Fibroblast of lung (primary cell): ENCODE measurements at places on chromosomes 12 and 14. TPM values are rescaled to one million over a fixed set of nuclear protein-coding genes. Genes with fewer than 3 reads are reported as not detected.

DNA sequence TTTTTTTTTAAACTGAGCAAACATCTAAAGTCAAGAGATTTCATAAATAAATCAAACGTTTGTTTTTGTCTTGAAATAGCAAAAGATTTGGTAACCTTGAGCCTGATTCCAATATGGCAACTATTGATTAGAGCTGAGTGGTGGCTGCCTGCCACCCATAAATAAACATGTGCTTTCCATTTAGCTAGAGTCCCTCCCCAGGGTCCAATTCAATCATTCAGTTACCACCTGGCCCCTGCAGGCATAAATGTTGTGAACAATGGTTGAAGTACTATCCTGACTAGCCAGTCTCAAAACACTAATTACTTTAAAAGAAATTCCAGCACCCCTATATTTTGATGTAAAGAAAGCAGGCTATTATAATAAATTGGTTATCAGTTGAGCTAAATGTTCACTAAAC is 129.7 kb upstream of the GRIP1 start:
- no peaks in the 10 kb centered on the region for H3K27me3 ChIP-seq
- no peaks in the 10 kb centered on the region for H3K4me1 ChIP-seq
- no peak overlapping the region for H3K4me3 ChIP-seq

GRCh38 chr14:91996948-91997371 is 42.9 kb downstream of the TRIP11 start:
- peaks cover 3% of the 10 kb centered on the region for H3K36me3 ChIP-seq
- no peak overlapping the region for H3K4me3 ChIP-seq
- DNase-seq: peak; percentile 88
- no peak overlapping the region for H3K27ac ChIP-seq
- H3K27me3 ChIP-seq: no peaks in the 10 kb centered on the region
- peaks cover 4% of the 10 kb centered on the region for H3K4me1 ChIP-seq

DNA sequence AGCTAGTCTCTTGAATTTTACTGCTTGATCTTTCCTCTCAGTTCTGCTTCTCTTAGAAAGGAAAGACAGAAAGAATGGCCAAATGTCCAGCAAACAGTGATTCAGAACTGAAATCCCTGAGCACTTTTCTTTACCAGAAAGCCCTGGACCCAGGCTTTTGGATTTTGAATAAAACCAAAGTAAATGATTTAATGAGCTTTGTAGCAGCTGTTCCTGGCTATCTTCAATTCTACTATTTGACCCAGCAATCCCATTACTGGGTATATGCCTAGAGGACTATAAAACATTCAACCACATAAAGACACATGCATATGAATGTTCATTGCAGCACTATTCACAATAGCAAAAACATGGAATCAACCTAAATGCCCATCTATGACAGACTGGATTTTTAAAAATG is 187.2 kb downstream of the PRKD1 start:
- H3K36me3 ChIP-seq: no peaks in the 10 kb centered on the region
- H3K4me1 ChIP-seq: no peaks in the 10 kb centered on the region
- no peak for DNase-seq
- H3K27me3 ChIP-seq: no peaks in the 10 kb centered on the region
- H3K4me3 ChIP-seq: no peak overlapping the region
- H3K27ac ChIP-seq: no peak overlapping the region

IL26 gene
- total RNA-seq: 0.26 TPM in 1 of 2 replicates, not detected in the other

GRCh38 chr12:94147387-94147990 is 888 bp upstream of the PLXNC1 start:
- no peaks in the 10 kb centered on the region for H3K36me3 ChIP-seq
- peak overlapping the region; percentile 36 for H3K4me3 ChIP-seq
- H3K4me1 ChIP-seq: no peaks in the 10 kb centered on the region
- DNase-seq: no peak
- H3K27me3 ChIP-seq: peaks cover 72% of the 10 kb centered on the region

DNA sequence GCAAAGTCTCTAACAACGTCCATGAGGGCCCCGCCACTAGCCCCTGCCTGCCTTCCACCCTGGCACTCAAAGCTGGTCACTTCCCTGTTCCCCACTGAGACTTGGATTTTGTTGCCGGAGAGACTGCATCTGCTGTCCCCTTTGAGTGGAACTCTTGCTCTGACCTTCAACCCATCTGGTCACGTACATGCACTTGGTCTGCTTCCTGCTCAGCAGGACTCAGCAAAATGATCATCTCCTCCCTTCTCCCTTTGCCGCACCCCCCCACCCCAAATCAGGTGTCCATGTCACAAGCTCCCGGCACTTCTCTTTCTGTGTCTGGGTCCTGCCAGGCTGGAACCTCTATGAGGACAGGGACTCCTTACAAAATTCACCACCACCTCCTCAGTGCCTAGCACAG is 180.9 kb downstream of the CHST11 start:
- no peaks in the 10 kb centered on the region for H3K36me3 ChIP-seq
- no peak overlapping the region for H3K4me3 ChIP-seq
- no peaks in the 10 kb centered on the region for H3K27me3 ChIP-seq
- no peak overlapping the region for H3K27ac ChIP-seq
- no peaks in the 10 kb centered on the region for H3K4me1 ChIP-seq
- no peak for DNase-seq

GRCh38 chr14:23062002-23062401 is 4.7 kb upstream of the CDH24 start:
- peaks cover 37% of the 10 kb centered on the region for H3K36me3 ChIP-seq
- DNase-seq: peak; percentile 95
- peak overlapping the region; percentile 41 for H3K27ac ChIP-seq
- H3K27me3 ChIP-seq: no peaks in the 10 kb centered on the region
- no peak overlapping the region for H3K4me3 ChIP-seq
- H3K4me1 ChIP-seq: peaks cover 15% of the 10 kb centered on the region

DNA sequence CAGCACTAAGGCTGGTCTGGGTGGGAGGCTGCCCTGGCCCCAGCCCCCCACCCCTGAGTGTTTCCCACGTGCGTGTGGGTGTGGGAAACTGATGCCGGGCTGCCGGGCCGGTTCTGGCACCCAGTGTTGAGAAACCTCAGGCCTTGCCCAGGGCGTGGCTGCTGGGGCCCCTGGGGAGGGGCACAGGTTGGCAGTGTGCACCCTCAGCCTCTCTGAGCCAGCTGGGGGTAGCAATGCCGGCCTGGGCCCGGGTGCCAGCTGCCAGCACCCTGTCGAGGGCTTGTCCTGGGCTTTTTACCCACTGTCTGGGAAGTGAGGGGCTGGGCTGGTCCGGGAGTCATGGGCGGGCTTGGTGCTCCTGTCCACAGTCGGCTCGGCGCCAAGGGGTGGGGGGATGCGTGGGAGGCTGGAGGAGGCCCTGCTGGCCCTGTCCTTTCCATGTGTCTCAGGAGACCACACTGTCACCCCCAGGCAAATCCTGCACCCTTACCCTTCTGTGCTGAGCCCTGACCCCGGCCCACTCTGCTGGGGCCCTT is 15.7 kb downstream of the ASPG start:
- H3K27ac ChIP-seq: no peak overlapping the region
- no peak for DNase-seq
- H3K4me1 ChIP-seq: no peaks in the 10 kb centered on the region

SCARB1 gene
- 5.1 and 14.7 TPM in 2 replicates for total RNA-seq

DNA sequence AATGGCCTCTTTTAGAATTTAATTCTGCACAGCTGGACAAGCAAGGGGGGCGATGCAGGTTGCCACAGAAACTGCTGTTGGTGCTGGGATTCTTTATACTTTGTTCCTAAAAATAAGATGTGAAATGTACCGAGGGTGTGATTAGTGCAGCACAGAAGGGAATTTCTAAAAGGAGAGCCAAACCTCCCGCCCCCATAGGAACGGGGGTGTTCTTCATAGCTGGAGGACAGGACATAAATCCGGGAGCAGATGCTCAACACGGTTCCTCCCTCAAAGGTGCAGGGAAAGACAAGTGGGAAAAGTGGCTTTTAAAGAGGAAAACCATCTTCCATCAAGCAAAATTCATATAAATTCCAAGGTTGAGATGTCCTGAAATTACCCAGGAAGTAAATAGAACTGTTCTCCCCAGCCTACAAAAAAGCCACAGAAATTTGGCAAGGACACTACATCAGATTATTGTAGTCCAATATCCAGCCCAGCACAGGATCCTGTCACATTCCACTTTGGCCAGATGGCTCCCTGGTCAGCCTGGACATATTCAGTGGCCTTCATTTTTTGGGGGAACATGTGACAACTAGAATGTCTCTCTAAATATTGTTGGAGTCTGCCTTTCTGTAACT is 51.4 kb upstream of the TMX1 start:
- H3K27me3 ChIP-seq: peaks cover 2% of the 10 kb centered on the region
- DNase-seq: peak; percentile 55
- no peaks in the 10 kb centered on the region for H3K4me1 ChIP-seq
- no peak overlapping the region for H3K4me3 ChIP-seq

TAC3 gene
- total RNA-seq: 0.17 TPM in 1 of 2 replicates, not detected in the other

SLC6A15 gene
- 0.77 and 0.99 TPM in 2 replicates for total RNA-seq

AVPR1A gene
- total RNA-seq: not detected in 2 replicates

GRCh38 chr12:2057041-2057794 is 4.4 kb downstream of the CACNA1C start:
- no peaks in the 10 kb centered on the region for H3K4me1 ChIP-seq
- H3K27ac ChIP-seq: no peak overlapping the region
- H3K36me3 ChIP-seq: no peaks in the 10 kb centered on the region

DNA sequence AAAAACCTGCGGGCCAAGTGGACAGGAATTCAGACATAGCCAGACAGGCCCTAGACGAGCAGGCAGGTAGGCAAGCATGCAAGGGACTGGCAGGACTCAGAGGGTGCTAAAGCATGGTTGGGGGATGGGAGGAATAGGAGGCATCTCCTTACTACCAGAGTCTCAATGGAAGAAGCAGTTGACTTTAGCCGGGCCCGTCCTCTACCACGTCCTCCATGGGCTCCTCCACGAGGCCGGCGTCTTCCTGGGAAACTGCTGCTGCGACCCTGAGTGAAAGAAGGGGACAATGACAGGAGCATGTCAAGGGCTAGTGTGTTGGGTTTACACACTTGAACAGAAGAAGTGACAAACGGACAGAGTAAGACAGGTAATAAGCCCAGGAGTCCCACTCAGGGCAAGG is 11.6 kb downstream of the KMT2D start:
- no peaks in the 10 kb centered on the region for H3K27me3 ChIP-seq
- DNase-seq: no peak
- no peak overlapping the region for H3K27ac ChIP-seq
- peaks cover 60% of the 10 kb centered on the region for H3K36me3 ChIP-seq
- H3K4me3 ChIP-seq: no peak overlapping the region

PAPLN gene
- 6.9 and 9.5 TPM in 2 replicates for total RNA-seq

GRCh38 chr12:88308825-88309224 is 166.7 kb downstream of the TMTC3 start:
- no peak overlapping the region for H3K4me3 ChIP-seq
- H3K4me1 ChIP-seq: peaks cover 16% of the 10 kb centered on the region
- peak; percentile 93 for DNase-seq
- H3K27ac ChIP-seq: peak overlapping the region; percentile 78

DNA sequence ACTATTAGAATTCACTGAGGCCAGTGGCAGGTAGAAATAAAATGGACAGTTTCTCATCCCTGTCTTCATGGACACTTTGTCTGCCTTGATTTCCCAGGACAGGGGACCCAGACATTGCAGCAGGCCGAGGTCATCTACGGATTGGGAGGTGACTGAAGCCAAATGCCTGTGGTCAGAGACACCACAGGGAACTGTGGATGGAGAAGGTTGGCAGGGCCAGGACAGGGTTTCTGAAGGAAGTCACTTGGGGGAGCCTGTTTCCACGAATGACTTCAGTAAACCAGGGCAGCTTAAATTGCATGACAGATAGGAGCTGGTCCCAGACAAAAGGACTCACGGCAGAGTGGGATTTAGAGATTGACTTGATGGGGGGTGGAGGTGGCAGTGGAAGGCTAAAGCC is 224.9 kb downstream of the NTF3 start:
- H3K36me3 ChIP-seq: no peaks in the 10 kb centered on the region
- DNase-seq: no peak
- H3K4me3 ChIP-seq: no peak overlapping the region
- no peaks in the 10 kb centered on the region for H3K27me3 ChIP-seq
- H3K27ac ChIP-seq: no peak overlapping the region
